ENCODE measurements at places on chromosomes 11 and 22.

GRCh38 chr22:29331213-29331612 lies 15.7 kb upstream of the RASL10A start:
- DNase-seq = no peak

GRCh38 chr22:22703715-22704114 lies 59.3 kb downstream of the GGTLC2 start:
- DNase-seq = no peak

GRCh38 chr11:60121264-60121663 lies 32.8 kb downstream of the MS4A2 start:
- no peak for DNase-seq

- no peak for DNase-seq
Measured at GRCh38 chr11:103794262-103794661, 242.2 kb upstream of the DDI1 start.

- no peak for DNase-seq
Measured at GRCh38 chr22:37932821-37933578, 20.4 kb downstream of the C22orf23 start.
